ENCODE measurements at places on chromosomes 5 and 9.

GRCh38 chr5:173764332-173765028 is 123.7 kb upstream of the CPEB4 start:
- DNase-seq = no peak

GRCh38 chr9:111096051-111096450 is 57.8 kb upstream of the LPAR1 start:
- no peak for DNase-seq

- no peak for DNase-seq
Measured at GRCh38 chr5:105034401-105034763, 1471.8 kb upstream of the NUDT12 start.

- peak; percentile 53 for DNase-seq
Measured at GRCh38 chr5:93620487-93621326, 37.7 kb downstream of the NR2F1 start.

GRCh38 chr5:133249593-133249992 is 197.8 kb downstream of the HSPA4 start:
- no peak for DNase-seq

GRCh38 chr9:84339503-84339902 is 1.1 kb downstream of the SLC28A3 start:
- DNase-seq = no peak

DNA sequence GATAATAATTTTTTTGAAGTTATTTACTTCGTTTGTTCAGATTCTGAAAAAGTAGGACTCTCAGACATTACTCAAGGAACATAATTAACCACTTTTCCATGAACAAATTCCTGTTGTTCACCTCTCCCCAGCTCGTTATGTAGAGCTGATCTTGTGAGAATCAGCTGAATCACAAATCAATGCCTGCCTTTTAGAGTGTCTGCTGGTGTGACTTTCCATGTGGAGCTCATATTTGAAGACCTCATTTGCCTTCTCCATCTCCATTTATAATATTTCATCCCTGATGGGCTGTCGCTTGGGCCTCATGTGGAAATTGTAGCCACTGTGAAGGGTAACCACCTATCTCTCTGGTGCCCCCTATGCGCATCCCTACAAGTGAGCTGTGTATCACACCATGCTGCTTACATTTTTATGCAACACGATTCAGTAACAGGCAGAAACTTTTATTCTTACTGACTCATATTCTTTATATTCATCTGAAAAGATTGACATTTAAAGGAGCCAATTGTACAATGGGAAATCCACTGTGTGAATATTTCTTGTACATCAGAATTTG is 111.3 kb downstream of the STK32A start:
- DNase-seq = no peak

- DNase-seq = no peak
Measured at GRCh38 chr5:150554857-150555256, 46.9 kb downstream of the NDST1 start.

- no peak for DNase-seq
Measured at GRCh38 chr9:79709743-79710674, 138.2 kb downstream of the TLE4 start.

DNA sequence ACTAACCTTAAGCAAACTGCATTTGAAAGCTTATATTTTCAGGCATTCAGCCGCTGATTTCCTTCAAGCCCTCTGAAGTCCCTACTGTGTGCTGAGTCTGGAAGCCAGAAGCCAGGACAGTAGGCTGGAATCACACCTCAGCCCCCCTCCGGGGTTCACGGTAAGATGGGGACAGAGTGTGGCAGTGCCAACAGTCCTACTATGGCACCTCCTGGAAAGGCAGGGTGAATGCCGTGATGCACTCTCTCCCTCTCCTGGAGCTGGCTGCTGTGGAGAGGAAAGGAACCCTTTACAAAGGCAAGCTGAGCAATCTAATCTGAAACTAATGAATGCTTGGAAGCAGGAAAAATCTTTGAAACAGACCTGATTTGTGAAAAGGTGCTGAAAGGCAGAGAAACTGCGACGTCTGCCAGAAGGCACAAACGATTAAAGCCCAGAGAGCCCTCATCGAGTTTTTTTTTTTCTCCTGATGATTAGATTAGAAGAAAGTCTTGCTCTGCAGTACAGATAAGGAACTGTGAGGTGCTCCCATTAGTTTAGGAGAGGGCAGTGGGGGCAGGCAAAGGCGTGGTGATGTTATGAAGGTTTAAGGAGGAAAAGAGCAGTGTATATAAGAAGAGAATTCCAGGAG is 21.0 kb downstream of the ANKH start:
- no peak for DNase-seq

DNA sequence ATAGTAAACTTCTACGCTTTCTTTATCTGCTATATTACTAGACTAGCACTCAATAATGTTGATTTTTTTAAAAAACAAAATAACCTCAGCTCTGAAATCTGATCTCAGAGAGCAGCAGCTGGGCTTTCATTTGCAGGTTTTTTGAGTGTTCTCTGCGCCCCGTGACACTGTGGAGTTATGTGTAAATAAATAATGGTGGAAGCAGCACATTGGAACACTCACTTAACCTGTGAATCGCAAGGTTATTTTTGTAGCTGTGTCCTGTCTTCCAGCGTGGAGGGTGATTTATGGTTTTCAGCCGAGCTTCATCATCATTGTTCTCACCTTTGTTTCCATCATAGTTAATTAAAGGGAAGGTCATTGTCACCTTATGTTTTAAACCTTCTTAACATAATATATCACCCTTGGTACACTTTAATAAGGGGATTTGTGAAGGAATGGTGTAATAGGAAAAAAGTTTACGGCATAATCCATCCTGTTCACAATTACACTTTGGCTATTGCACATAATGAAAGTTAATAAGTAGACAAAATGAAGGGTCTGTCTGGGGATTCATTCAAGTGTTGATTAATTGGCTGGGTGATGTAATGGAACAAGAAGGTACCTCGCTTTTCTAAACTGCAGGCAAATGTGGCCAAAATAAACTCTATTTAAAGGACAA is 493.3 kb upstream of the ADAMTS16 start:
- no peak for DNase-seq

DNA sequence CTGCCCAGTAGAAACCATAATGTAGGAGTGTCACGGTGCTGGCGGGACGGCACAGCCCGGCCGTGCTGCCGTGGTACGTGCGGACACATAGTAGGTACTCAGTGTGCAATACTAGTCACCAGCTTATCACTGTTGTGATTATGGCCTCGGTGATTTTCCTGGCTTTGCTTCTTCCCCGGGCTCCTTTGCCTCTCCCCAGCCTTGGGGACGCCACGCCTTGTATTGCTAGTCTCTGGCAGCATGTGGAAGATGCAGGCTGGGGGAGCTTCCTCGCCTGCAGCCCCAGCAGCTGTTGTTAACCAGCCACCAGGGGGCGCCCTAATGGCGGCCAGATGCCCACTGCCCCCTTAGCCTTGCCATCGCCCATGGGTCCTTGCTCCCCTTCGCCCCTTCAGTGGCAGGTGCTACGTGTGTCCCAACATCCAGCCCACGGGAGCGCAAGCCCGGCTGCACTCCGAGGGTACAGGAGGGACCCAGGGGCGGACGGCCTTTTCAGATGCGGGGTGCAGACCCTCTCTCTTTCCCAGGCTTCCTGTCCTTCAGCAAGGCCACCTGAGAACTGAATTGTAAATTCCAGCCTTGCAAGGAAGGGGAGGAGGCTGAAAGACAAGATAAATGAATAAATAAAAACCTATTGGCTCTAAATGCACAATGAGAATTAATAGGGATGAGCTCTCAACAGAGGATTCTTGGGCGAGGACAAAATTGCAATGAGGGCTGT is 8.0 kb downstream of the NTNG2 start:
- no peak for DNase-seq

DNA sequence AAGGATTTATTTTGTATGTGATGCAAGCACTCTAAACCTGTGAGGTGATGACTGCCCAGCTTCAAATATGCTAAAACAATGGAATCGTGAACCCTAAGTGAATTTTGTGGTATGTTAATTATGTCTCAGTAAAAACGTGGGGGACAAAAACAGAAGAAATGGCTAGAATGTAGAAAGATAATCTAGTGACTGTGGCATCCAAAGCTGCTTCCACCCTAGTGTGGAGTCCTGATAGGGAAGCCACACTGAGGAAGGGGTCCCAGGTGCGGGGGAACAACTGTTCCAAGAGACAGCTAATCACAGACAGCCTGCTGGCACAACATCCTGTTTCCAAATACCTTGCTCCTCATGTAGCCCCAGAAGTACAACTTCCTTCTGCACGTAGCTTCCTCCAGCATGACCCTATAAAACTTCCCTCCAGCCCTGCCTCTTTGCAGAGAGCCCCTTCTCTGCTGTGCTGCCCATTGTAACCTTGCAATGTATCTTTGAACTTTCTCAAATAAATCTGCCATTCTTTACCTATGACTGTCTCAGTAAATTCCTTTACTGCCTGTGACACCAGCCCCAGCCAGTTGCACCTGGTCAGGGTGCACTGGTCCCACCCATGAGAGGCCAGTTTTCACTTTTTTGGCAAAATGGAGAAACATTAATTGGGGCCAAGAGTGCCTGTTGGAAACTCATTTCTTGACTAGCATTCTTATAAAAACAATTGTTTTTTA is 4.9 kb downstream of the GMCL2 start:
- no peak for DNase-seq

DNA sequence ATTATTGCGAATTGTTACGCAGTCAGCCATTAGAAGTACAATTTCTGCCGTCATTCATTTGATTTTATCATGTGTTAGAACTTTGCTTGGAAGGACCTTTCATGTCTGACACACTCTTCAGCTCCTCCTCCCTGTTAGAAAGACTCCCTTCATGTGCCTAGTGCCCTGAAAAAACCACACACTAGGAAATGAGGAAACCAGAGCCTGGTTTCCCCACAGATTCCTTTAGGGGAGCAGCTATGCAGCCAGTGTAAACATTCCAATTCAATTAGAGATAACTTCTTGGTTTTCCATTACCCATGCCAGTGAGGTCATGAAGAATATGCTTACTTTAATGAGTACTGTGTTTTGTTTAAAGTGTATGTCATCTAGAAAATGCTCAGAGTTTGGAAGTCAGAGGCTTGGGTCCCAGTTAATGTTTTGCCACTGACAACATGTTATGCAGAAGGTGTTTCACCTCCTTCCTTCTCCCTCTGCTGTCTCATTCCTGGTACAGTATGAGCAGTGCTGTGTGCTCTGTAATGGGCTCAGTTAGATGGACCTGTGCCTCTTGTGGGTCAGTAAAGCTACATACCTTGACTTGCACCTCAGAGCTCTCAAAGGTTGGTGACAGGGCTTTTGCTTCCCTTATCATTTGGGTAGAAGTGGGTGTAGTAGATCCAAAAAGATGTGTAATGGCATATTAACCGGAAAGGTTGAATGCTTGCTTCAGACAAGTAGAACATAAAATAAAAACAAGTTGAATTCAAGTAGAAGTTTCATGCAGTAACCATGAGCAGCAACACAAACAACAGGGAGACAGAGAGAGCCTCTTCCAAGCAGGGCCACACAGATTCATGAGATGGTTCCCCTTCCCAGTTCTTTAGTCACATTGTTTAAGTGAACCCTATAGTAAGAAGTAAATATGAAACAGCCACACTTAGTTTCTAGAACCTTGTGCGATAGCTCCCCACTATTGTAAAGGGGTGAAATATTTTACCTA is 52.6 kb upstream of the TNFAIP8 start:
- no peak for DNase-seq

DNA sequence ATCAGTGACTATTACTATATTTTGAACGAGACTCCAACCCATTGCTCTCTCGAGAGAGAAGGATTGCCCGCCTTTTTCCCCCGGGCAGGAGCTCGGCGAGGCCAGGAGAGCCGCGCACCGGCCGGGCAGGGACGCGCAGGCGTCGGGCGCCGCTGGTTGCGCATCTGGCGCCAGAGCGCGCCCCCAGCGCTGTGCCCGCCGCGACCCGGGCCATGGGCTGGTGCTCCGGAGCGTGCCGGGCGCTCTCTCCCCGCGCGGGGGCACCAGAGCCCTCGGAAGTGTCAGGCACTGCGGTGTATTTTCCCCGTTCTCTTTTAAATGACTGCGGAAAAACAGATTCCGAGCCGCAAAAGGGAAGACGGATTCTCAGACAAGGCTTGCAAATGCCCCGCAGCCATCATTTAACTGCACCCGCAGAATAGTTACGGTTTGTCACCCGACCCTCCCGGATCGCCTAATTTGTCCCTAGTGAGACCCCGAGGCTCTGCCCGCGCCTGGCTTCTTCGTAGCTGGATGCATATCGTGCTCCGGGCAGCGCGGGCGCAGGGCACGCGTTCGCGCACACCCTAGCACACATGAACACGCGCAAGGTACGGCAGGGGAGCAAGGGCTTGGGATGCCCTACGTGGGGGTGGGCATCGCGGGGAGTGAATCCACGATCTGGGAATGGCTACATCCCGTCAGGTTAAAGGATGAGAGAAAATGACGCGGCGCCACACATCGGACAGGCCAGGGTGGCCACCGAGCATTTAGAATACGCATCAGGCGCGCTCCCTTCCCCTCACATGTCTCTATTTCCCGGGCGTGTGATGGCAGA is 1.1 kb upstream of the NTRK2 start:
- DNase-seq = no peak

GRCh38 chr5:168826246-168826725 is 247.1 kb upstream of the PANK3 start:
- no peak for DNase-seq

DNA sequence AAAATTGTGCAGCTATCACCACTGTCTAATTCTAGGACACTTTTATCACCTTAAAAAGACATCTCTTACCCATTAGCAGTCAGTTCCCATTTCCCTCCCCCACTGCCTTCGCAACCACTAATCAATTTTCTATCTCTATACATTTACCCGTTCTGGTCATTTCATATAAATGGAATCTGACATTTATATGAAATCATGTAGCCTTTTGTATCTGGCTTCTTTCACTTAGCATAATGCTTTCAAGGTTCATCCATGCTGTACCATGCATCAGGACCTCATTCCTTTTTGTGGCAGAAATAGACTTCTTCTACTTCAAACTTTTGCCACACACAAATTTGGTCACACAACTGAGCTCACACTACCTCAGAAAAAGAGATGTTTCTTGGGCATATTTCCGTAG is 32.2 kb downstream of the FRMPD1 start:
- no peak for DNase-seq

DNA sequence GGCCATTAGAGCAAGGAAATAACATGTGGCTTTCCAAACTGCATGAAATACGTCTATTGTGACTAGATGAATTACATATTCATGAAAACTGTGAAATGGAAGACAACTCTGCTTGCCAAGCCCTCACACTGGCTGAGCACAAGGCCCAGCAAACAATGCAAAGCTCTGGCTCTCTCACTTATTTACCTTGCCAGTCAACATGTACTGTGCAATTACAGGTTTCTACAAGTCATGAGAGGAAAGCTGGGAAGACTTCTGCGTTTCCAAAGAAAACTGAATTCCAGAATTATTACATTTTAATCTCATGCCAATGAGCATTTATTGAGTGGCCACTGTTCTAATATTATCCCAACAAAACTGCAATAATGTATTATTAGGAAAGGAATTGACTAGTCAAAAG is 12.1 kb upstream of the C5orf63 start:
- DNase-seq = no peak

DNA sequence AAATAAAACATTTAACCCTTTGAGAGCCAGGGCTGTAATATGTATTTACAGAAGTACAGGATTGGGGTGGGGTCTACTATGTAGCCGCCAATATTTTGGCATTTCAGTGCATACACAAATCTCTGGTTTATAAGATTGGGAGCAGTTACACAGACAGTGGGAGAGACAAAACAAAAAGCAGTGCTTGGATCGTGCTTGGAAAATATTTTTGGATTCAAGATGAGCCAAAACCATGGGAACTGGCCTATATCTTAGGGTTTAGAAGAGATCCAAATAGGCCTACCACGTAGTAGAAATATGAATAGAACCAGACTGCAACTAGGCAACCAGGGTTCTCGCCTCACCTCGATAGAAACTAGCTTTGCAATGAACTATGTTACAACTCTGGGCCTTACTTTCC is 169.6 kb downstream of the SLC12A2 start:
- DNase-seq = no peak
